ENCODE measurements at places on chromosomes 6 and 20.

DNA sequence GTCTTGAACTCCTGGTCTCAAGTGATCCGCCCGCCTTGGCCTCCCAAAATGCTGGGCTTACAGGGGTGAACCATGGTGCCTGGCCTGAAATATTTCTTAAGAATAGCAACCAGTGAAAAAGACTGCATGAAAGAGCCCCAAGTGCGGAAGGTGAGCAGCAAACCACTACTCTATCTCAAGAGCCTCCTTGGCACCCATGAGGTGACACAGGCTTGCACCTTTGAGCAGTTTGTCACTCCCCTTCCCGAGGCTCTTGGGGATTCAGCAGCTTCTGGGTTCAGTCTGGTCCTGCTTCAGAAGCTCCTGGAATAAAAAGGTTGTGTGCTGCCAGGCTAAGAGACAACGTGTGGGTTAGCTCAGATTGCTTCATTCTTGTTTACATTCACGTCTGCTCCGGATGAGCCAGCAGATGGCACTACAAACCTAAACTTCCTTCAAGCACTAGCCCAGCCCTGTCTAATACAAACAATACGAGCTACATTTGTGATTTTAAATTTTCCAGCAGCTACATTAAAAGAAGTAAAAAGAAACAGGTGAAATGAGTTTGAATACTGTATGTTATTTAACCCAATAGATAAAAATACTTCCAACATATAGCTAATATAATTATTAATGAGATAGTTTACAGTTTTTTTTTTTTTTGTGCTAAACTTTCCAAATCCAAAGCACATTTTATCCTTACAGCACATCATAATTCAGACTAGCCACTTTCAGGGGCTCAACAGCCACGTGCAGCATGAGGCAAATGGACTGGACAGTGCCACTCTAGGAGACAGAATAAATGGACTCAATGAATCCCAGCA is 46.2 kb downstream of the GJA10 start:
- H3K4me1 ChIP-seq: no peaks in the 10 kb centered on the region
- H3K36me3 ChIP-seq: no peaks in the 10 kb centered on the region
- H3K4me3 ChIP-seq: no peak overlapping the region
- no peaks in the 10 kb centered on the region for H3K27me3 ChIP-seq
- no peak for DNase-seq

GRCh38 chr20:52805296-52805571 is 166.9 kb upstream of the TSHZ2 start:
- no peak overlapping the region for H3K27ac ChIP-seq
- DNase-seq: no peak
- no peak overlapping the region for H3K4me3 ChIP-seq
- peaks cover 4% of the 10 kb centered on the region for H3K27me3 ChIP-seq
- no peaks in the 10 kb centered on the region for H3K36me3 ChIP-seq
- H3K4me1 ChIP-seq: no peaks in the 10 kb centered on the region

GRCh38 chr20:63484651-63485403 is 12.4 kb upstream of the KCNQ2 start:
- peaks cover 100% of the 10 kb centered on the region for H3K27me3 ChIP-seq
- no peak overlapping the region for H3K27ac ChIP-seq

GRCh38 chr6:113039005-113039404 is 691.9 kb downstream of the RFPL4B start:
- H3K36me3 ChIP-seq: no peaks in the 10 kb centered on the region
- no peak overlapping the region for H3K27ac ChIP-seq
- DNase-seq: no peak
- H3K4me3 ChIP-seq: no peak overlapping the region

DNA sequence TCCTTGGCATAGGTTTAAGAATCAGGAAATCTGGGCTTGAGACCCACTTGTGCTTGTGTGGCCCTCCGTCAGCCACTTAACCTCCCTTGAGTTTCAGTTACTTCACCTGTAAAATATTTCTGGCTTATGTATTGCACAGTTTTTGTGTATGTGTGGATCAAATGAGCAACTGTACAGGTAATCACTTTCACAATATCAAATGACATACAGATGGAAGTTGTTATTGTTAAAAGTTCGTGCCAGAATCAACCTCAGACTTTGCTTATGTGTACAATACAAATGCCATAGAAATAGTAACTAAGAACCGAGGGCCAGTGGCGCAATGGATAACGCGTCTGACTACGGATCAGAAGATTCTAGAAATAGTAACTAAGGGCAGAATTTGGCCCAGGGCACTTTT is 65.6 kb upstream of the KIF13A start:
- no peak overlapping the region for H3K4me3 ChIP-seq
- no peaks in the 10 kb centered on the region for H3K27me3 ChIP-seq
- H3K36me3 ChIP-seq: no peaks in the 10 kb centered on the region
- H3K27ac ChIP-seq: peak overlapping the region; percentile 44

GRCh38 chr6:52953911-52954839 is 40.9 kb downstream of the GSTA4 start:
- H3K4me1 ChIP-seq: no peaks in the 10 kb centered on the region
- no peak overlapping the region for H3K27ac ChIP-seq
- H3K27me3 ChIP-seq: no peaks in the 10 kb centered on the region

DNA sequence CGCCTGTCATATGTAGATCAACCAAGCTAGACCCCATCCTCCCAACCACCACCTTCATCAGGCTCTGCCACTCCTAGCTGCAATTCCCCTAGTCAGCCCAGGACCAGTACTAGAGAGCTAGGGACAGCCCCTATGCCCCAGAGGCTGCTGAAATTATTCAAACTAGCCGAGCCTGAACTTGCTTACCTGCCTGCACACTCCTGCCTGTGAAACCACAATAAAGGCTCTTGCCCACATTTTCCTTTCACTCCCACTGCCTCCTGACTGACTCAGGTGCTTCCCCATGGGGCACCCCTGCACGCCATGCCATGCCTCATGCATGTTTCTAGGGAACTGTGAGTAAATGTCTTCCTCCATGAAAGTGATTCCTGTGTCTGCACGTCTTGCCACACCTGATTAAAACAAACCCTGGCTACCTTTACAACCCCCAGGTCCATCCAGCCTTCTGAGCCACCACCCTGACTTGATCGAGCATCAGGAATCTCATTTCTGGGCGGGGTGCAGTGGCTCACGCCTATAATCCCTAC is 66.5 kb upstream of the IER3 start:
- no peak for DNase-seq
- no peaks in the 10 kb centered on the region for H3K36me3 ChIP-seq
- H3K27ac ChIP-seq: peak overlapping the region; percentile 48
- no peak overlapping the region for H3K4me3 ChIP-seq
- H3K4me1 ChIP-seq: peaks cover 8% of the 10 kb centered on the region

- no peaks in the 10 kb centered on the region for H3K4me1 ChIP-seq
- no peak overlapping the region for H3K27ac ChIP-seq
- no peak overlapping the region for H3K4me3 ChIP-seq
- no peaks in the 10 kb centered on the region for H3K27me3 ChIP-seq
- H3K36me3 ChIP-seq: no peaks in the 10 kb centered on the region
Observed at GRCh38 chr6:11785415-11785773, 6.8 kb upstream of the ADTRP start.

GRCh38 chr6:158018041-158018771 is 36.5 kb downstream of the SYNJ2 start:
- no peaks in the 10 kb centered on the region for H3K27me3 ChIP-seq
- H3K4me3 ChIP-seq: no peak overlapping the region
- DNase-seq: no peak

- no peaks in the 10 kb centered on the region for H3K27me3 ChIP-seq
- H3K27ac ChIP-seq: no peak overlapping the region
- no peaks in the 10 kb centered on the region for H3K36me3 ChIP-seq
- no peak overlapping the region for H3K4me3 ChIP-seq
- no peak for DNase-seq
Observed at GRCh38 chr6:14077193-14077867, 40.2 kb upstream of the CD83 start.

GRCh38 chr20:46568570-46569129 is 18.2 kb upstream of the OCSTAMP start:
- DNase-seq: no peak
- H3K27ac ChIP-seq: no peak overlapping the region
- H3K27me3 ChIP-seq: no peaks in the 10 kb centered on the region
- no peaks in the 10 kb centered on the region for H3K4me1 ChIP-seq
- no peak overlapping the region for H3K4me3 ChIP-seq

- H3K27ac ChIP-seq: no peak overlapping the region
- DNase-seq: no peak
- H3K4me3 ChIP-seq: no peak overlapping the region
- no peaks in the 10 kb centered on the region for H3K4me1 ChIP-seq
Observed at GRCh38 chr6:125526007-125526720, 223.3 kb upstream of the HEY2 start.

DNA sequence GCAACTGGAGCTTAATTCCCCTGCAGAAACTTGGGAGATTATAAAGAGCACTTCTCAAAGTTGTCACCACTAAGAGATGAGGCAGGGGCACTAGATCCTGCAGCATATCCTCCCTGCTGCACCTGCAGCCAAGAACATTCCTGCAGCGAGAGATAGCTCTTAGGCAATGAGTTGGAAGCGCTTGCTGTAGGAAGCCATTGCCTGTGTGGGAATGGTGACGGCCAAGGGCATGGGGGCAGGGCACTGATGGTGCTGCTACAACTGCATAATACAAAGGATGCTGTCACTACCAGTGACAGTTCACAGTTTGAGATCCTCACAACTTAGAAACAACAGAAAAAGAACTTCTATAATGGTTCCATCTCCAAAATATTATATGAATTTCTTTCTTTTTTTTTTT is 89.9 kb downstream of the CDS2 start:
- no peak overlapping the region for H3K4me3 ChIP-seq
- no peak overlapping the region for H3K27ac ChIP-seq
- H3K27me3 ChIP-seq: no peaks in the 10 kb centered on the region
- DNase-seq: no peak

DNA sequence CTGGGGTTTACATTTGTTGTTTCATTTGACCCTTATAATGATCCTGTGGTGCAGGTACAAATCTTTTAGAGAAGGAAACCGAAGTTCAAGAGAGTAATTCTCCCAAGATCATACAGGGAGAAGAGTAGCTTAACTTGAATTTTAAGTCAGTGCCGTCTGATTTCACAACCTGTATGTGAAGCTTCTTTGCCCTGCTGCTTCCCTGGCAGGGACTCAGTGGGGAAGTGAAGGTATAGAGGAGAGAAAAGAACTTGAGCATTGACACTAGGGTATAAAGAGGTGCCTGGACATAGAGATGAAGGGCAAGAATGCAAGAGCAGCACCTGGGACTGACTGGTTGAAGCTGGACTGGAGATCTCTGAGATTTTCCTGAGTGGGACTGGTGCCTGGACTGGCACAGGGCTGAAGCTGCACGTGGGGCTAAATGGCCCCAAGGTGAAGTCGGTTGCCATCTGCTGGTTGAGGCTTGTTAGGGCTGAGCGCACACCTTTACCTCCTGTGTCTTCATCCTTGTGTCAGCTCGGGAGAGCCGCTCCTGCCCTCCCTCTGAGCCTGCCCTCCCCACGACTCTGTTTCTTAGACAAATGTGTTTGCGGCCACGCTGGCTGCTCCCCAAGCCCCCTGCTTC is 41.8 kb downstream of the FARS2 start:
- no peaks in the 10 kb centered on the region for H3K27me3 ChIP-seq
- H3K4me1 ChIP-seq: peaks cover 3% of the 10 kb centered on the region
- no peak overlapping the region for H3K4me3 ChIP-seq
- H3K27ac ChIP-seq: no peak overlapping the region

- no peaks in the 10 kb centered on the region for H3K4me1 ChIP-seq
- no peaks in the 10 kb centered on the region for H3K36me3 ChIP-seq
- DNase-seq: no peak
- no peaks in the 10 kb centered on the region for H3K27me3 ChIP-seq
- no peak overlapping the region for H3K4me3 ChIP-seq
- no peak overlapping the region for H3K27ac ChIP-seq
Observed at GRCh38 chr6:72916906-72917305, 295.0 kb downstream of the KCNQ5 start.

- H3K4me3 ChIP-seq: no peak overlapping the region
- no peaks in the 10 kb centered on the region for H3K27me3 ChIP-seq
- no peak for DNase-seq
- H3K36me3 ChIP-seq: no peaks in the 10 kb centered on the region
Observed at GRCh38 chr6:116557893-116558292, 4.3 kb downstream of the CALHM4 start.

DNA sequence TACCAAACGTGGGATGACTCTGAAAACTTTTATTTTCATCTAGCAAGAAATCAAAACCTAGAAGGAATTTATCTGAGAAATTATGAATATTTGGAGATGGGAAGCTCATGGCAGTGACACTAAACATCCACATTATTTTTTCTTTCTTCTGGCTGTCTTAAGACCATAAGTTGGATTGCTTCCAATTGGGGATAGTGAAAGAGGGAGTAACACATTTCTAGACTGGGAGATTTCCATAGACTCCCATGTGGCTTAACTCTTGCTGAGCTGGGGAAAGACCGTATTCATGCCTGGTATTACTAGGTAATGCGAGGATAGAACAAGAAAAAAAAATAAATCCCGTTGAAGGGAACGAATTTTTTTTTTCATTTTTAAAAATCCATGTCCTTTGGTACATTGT is 120.0 kb downstream of the UTRN start:
- no peaks in the 10 kb centered on the region for H3K27me3 ChIP-seq
- no peak for DNase-seq
- no peaks in the 10 kb centered on the region for H3K36me3 ChIP-seq
- no peaks in the 10 kb centered on the region for H3K4me1 ChIP-seq
- no peak overlapping the region for H3K27ac ChIP-seq

DNA sequence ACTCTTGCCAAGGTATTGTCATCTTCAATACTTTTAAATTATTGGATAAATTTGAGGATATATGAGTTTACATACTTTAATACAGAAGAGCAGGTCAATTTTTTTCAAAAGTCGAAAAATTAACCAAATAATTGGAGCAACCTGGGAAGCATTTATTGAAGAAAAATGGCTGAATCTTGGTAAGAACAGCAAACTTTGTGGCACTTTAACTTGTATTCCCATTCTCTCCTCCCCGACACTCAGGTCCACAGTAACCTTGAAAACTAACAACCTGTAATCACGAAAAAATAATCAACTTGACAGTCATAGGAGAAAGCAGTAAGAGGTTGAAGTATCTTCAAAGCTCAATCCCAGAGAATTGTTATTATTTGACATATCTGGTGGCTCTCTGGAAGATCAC is 55.6 kb downstream of the THEMIS start:
- DNase-seq: no peak
- H3K4me3 ChIP-seq: no peak overlapping the region
- no peaks in the 10 kb centered on the region for H3K36me3 ChIP-seq
- no peaks in the 10 kb centered on the region for H3K27me3 ChIP-seq
- no peak overlapping the region for H3K27ac ChIP-seq
- no peaks in the 10 kb centered on the region for H3K4me1 ChIP-seq

GRCh38 chr20:41007481-41007880 is 21.1 kb upstream of the TOP1 start:
- H3K27me3 ChIP-seq: no peaks in the 10 kb centered on the region
- no peaks in the 10 kb centered on the region for H3K36me3 ChIP-seq
- DNase-seq: no peak
- H3K27ac ChIP-seq: no peak overlapping the region
